ENCODE measurements at places on chromosomes 16 and 17. TPM values are rescaled to one million over a fixed set of nuclear protein-coding genes. Genes with fewer than 3 reads are reported as not detected.

The CTRB2 gene
- total RNA-seq, result 3.0 TPM

The EXOC3L1 gene
- total RNA-seq, result 0.95 TPM

GRCh38 chr17:66920950-66921349, 43.6 kb upstream of the CACNG4 start:
- no peak for DNase-seq

DNA sequence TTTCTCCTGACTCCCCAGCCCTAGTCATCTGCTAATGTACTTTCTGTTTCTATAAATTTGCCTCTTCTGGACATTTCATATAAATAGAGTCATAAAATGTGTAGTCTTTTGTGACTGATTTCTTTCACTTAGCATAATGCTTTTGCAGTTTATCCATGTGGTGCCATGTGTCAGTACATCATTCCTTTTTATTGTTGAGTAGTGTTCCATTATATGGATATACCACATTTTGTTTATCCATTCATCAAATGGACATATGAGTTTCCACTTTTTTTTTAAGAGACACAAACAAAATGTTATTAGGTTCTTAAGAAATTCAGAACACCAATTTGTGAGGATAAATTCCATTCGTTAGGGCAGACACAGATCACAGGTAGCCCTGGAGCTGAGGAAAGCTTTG, 11.0 kb downstream of the DBF4B start:
- DNase-seq, result no peak
